Mononuclear cell (primary cell): ENCODE measurements at places on chromosomes 11 and 22. TPM values are rescaled to one million over a fixed set of nuclear protein-coding genes. Genes with fewer than 3 reads are reported as not detected.

The ANO5 gene
- total RNA-seq, result 0.63 TPM

The TRIM6 gene
- 0.42 TPM for total RNA-seq

The TRIM64 gene
- total RNA-seq, result not detected

The CHADL gene
- total RNA-seq, result 1.5 TPM

The OR51E2 gene
- total RNA-seq, result 0.10 TPM

The UPK3A gene
- 0.94 TPM for total RNA-seq

The FOLR1 gene
- total RNA-seq, result not detected

The OPCML gene
- total RNA-seq, result under 0.01 TPM

The RRP7A gene
- total RNA-seq, result 50.3 TPM

The H19 gene
- not detected for total RNA-seq

The IRAG1 gene
- total RNA-seq, result 0.52 TPM

The JAML gene
- total RNA-seq, result 90.4 TPM

The CCDC89 gene
- total RNA-seq, result not detected

The MGAT3 gene
- total RNA-seq, result 0.21 TPM

The PRODH gene
- total RNA-seq, result not detected

The OR52A1 gene
- total RNA-seq, result not detected

The MEI1 gene
- total RNA-seq, result 63.5 TPM

The KCNQ1 gene
- 12.7 TPM for total RNA-seq

The MMP12 gene
- total RNA-seq, result not detected

The SERHL2 gene
- 0.73 TPM for total RNA-seq

The MS4A4A gene
- 3.0 TPM for total RNA-seq

The CLDN5 gene
- total RNA-seq, result 9.3 TPM

The PARVA gene
- 0.21 TPM for total RNA-seq

The IFITM5 gene
- total RNA-seq, result not detected

The MIOX gene
- total RNA-seq, result not detected

The OR2AG2 gene
- 0.10 TPM for total RNA-seq

The SCGB2A2 gene
- not detected for total RNA-seq
